ENCODE measurements at places on chromosomes 13 and 19.

- peak; percentile 24 for DNase-seq
These were observed 5.9 kb downstream of the CD37 start for GRCh38 chr19:49340865-49341718.

GRCh38 chr13:20408181-20408580 lies 117.5 kb downstream of the CRYL1 start:
- DNase-seq = no peak

- no peak for DNase-seq
These were observed 12.3 kb upstream of the MCF2L start for GRCh38 chr13:112956571-112957294.

GRCh38 chr19:49361438-49362047 lies 673 bp downstream of the TEAD2 start:
- DNase-seq = no peak

DNA sequence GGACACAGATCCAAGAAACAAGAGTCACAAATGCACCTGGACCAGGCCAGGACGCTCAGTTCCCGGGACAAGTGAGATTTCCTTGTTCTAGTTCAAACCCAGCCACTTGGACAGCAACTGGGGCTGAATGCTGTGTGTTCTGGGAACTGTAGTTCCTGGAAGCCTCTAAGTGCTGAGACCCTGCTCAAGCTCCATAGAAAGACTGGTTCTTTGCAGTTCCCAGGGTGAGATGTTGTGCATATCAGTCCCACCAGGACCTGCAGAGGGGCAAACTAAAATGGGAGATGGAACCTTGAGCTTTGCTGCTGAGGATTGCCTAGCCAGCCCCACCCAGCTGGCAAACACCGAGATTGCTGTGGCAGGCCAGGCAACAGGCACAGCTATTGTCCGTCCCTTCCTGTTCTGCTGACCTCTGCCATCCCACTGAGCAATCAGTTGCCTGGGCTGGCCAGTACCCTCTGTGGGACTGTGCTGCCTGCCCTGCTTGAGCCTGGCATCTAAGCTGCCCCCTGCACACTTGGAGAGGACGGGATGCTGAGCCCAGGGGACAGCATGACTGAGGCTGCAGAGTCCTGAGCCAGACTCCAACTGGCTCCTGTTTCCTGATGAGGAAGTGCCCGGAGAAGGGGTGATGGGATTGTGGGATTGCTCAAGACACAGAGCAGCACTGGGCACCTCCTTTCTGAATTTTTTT lies 1.4 kb upstream of the GIPC1 start:
- DNase-seq = peak; percentile 21
